ENCODE measurements at places on chromosomes 7 and 10.

- DNase-seq, result no peak
Measured at GRCh38 chr7:85516675-85517074, 329.8 kb upstream of the SEMA3D start.

GRCh38 chr7:127652333-127653248 is 597 bp downstream of the SND1 start:
- no peak for DNase-seq

DNA sequence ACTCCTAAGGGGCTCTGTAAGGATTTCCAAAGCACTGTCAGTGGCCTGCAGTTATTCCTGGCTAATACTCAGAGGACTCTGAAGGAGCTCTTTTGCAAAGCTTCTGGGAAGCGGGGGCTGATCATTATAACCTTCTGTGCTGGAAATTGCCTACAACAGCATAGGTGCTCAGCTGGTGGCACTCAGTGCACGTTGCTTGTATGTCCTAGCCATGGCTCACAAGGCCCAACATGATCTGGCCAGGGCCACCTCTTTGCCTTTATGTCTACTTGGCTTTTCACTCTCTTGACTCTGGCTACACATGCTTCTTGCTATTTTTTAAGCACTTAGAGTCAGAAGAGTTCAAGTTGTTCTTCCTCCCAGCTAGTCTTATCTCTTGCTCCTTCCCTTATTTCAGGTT is 17.5 kb downstream of the LAMB4 start:
- no peak for DNase-seq

DNA sequence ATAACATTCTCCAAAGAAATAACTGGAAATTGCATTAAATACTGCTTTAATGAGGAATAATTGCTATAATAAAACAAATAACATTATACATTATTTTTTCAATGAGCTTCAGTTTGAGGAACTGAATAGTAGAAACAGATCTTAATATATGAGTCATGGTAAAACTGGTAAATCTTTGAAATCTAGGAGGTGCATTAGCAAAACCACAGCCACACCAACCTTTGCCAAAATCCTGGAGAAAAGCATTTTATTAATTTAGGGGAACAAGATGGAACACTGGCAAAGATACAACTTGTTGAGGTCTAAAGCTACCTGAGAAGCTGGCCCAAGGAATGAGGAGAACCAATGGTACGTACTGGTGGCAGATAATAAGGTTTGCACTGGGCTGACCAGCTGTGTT is 5.4 kb upstream of the ASL start:
- no peak for DNase-seq

- DNase-seq, result no peak
Measured at GRCh38 chr10:78284381-78284780, 250.7 kb downstream of the RPS24 start.

- DNase-seq, result peak; percentile 89
Measured at GRCh38 chr10:118241229-118242137, 100.6 kb downstream of the FAM204A start.

DNA sequence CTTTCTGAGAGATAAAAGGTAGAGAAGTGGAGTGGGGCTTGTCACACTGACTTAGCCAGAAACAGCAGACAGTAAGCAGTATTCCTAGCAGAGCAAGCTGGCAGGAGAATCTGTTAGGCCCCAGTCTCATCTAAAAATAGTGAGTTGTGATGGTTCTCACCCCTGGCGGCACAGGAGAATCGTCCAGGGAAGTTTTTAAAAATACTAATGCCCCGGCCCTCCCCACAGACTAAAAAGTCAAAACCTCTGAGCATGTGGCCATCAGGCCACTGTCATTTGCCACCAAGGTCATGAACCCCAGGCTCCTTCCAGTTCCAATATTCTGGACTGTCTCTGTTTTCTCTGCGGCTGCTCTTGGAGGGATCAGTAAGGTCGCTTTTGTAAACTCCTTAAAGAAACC is 34.0 kb downstream of the LYZL1 start:
- DNase-seq, result no peak

GRCh38 chr10:85902051-85902450 is 464.5 kb downstream of the GRID1 start:
- DNase-seq, result no peak

DNA sequence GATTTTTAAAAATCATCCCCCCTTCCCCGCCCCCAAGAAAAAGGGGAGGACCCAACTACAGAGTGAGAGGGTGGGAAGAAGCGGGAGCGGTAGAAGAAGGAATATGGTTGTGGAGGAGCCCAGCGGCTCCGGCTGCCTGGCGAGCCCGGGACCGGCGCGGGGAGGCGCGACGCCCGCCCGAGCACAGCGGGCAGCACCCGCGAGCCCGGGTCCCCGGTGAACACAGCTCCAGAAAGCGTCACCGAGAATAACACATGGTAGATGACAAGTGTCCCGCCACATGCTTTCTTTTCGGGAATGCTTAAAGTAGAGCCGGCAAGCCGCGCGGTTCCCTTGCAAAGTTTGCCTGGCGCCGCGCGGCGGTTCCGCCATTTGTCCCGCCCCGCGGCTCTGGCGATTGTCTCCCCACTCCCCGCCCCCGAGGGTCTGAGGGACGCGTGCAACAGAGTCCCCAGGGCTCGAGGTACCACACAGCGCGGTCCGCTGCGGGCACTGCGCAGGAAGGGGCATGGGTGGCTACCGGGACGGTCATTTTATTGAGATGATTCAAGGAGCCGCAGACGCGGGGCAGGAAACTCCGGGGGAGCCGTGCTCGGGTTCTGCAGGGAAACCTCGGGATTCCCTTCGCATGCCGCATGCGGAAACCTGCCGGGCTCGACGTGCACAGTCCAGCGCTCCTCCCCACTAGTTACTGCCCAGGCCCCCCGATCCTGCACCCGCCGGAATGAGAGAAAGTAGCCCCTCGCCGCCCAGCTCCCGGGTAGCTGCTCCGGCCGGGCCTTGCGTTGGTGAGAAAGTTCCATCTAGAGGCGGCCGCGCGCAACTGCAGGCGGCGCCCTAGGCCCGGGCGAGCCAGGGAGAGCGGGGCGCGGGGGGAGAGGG is 781 bp upstream of the GRM8 start:
- DNase-seq, result peak; percentile 88

DNA sequence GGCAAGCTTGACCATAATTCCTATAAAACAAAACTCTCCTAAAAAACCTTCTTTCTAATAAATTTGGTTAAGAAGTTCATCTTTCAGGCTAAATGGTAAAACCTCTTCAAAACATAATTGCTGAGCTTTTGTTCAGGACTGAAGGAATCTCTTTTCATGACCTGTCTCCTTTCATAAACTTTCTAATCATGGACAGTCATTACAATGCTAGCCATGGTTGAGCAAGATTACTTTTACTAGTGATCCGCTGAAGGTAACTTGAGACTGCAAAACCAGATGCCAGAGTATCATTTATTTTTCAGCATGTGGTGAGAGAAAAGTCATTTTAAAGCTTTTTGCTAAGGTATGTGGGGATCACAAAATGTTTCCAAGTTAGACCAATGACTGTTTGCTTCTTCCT is 186.4 kb upstream of the RHOBTB1 start:
- no peak for DNase-seq

DNA sequence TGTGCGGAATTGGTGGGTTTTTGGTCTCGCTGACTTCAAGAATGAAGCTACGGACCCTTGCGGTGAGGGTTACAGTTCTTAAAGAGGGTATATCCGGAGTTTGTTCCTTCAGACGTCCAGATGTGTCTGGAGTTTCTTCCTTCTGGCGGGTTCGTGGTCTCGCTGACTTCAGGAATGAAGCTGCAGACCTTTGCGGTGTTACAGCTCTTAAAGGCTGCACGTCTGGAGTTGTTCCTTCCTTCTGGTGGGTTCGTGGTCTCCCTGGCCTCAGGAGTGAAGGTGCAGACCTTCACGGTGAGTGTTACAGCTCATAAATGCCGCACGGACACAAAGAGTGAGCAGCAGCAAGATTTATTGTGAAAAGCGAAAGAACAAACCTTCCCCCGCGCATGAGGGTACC is 670.7 kb downstream of the CNTNAP2 start:
- DNase-seq, result no peak

DNA sequence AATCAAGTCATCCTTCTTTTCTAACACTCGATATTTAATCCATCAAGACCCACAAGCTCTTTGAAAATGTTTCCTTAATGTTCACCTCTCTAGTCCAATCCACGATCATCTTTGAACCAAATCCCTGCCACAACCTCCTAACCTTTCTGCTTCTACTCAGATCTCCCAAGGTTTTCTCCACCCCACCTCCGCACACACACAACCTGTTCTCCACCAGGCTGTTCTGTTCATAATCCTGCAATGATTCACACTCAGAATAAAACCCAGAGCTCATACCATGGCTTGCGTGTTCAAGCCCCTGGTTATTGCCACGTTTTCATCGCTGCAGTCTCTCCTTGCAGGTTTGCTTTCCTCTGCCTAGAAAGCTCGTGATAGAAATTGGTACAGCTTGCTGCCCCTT is 53.8 kb upstream of the BAMBI start:
- peak; percentile 50 for DNase-seq

- no peak for DNase-seq
Measured at GRCh38 chr10:97705006-97705670, 8.4 kb upstream of the MARVELD1 start.

DNA sequence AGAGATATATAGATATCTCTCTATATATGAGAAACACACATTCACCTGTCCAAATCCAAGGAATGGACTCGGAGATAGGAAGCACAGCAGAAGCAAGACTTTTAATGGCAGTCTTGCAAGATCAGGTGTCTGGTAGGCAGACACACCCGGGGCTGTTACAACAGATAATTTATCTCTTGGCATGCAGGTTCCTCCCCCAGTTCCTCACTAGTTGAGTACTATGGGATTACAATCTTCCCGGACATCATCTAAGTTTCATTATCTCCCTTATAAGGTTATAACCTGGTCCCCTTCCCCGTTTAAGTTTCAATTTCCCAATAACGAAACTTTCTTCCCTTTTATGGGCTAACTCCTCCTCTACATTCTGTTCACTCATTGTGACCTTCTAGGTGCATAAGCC is 399.3 kb downstream of the PPP1R3A start:
- no peak for DNase-seq

- DNase-seq, result no peak
Measured at GRCh38 chr7:37330775-37331174, 117.9 kb downstream of the ELMO1 start.

DNA sequence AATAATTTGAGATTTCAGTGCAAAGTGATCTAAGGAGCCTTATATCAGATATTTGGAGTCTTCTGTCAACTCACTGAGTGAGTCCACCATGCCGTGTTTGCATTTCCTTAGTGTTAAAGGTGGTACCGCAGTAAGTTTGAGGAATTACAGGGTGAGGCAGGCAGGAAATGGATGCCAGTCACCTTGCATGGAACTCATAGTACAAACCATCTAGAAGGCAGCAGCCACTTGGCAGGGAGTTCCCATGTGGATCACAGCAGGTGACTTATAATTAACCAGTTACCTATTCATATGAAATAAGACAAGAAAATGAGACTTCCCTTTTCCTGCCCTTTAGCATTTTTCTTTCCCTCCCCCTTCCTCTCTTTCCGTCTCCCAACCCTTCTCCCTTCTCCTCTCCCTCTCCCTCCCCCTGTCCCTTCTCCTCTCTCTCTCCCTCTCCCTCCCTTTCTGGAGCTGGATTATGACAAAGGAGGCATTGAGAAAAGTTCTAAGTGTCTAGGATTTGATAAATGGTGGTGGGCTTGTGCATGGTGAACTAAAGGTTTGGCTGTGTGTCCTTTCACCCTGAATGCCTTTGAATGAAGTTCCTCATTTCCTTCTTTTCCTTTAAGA is 94.1 kb downstream of the LRRC4 start:
- DNase-seq, result no peak

GRCh38 chr10:69329721-69330178 is 51.5 kb downstream of the HK1 start:
- no peak for DNase-seq

GRCh38 chr10:59958882-59959281 is 52.5 kb upstream of the CCDC6 start:
- DNase-seq, result peak; percentile 18

GRCh38 chr10:44478876-44479705 is 94.2 kb upstream of the CXCL12 start:
- no peak for DNase-seq
